ENCODE measurements at places on chromosomes 2 and 18.

DNA sequence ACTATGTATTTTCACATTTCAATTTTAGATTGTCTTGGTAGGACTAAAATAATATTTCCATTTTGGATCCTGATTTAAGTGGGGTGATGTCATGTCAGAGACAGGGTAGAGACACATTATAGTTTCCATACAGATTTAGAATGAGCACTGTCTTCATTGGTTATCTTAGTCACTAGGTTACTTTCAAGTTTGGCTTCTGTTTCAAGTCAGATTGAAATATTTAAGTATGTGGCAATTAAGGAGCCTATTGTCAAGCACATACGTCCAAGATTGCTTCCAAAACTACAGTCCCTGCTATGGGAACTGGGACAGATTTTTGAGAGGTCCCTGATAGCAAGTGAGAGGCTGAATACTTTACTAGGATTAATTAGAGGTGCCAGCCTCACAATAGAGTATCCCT lies 89.2 kb upstream of the FAM117B start:
- peak; percentile 39 for DNase-seq

DNA sequence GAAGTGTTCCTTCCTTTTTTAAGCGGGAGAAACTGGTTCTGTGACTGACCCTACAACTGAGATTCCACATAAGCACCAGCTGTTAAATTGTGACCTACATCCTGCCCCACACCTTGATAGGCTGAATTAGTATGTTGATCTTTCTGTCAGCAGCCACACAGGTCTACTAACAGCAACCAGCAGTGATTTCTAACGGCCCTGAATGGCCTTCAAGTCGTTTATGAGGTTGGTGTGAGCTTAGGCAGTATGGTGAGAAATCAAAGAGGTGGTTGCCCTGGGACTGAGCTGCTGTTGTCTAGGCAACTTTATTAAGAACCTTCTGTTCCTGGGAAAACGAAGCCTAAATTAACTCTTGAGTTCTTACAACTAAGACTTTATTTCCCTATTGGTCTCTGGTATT lies 197.2 kb upstream of the FSHR start:
- no peak for DNase-seq

DNA sequence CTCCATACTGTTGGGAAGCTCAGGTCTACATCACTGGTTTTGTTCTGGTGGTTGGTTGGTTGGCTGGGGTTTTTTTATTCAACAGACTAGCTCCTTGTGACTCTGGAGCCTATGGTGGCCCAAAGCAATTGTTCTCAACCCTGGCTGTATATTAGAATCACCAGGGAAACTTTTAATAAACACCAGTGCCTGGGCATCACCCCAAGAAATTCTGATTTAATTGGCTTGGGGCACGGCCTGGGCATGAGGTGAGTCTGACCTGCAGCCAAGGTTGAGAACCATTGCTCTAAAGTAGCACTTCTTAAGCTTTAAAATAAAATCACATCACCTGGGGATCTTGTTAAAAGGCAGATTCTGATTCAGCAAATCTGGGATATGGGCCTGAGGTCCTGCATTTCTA lies 184.1 kb downstream of the C1D start:
- DNase-seq: no peak

- no peak for DNase-seq
Measured at GRCh38 chr2:12732651-12733050, 15.9 kb downstream of the TRIB2 start.

DNA sequence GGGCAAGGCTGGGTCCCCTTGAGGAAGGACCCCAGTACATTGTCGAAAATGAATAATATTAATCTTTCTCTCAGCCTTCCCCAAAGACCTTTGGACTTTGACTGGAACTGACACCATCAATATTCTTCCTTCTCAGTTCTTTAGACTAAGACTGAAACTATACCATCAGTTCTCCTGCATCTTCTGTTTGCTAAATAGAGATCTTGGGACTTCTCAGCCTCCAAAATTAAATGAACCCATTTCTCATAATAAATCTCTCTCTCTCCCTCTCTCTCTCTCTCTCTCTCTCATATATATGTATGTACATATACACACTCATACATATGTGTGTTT lies 39.7 kb upstream of the VRK2 start:
- DNase-seq: no peak

DNA sequence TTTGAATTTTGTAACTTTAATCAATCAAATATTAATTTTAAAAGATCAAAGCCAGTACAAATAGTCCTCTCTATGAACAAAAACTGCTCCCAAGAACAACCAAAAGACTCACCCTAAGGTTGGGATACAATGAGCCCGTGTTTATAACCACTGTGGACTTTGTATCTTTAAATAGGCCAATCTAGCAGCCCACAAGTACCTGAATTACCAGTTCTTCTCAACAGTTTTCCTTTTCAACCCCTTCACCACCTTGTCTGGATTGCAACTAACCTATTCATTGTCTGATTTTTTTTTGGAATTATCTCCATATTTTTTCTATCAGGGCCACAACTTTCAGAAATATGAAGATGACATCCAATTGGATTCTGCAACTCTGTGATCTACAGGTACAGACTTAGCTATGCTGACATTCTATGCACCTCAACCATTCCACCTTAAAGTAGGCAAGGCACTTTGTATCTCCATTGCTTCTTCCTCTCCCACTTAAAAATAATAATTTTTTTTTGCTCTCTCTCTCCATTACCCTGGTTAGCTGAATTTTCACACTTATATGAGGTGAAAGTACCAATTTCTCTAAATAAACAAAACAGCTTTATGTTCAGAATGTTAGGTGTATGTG lies 81.9 kb upstream of the MAPRE2 start:
- no peak for DNase-seq

GRCh38 chr2:85926931-85927661 lies 38.3 kb upstream of the ST3GAL5 start:
- DNase-seq: peak; percentile 67

GRCh38 chr2:132680544-132680943 lies 10.5 kb upstream of the LYPD1 start:
- no peak for DNase-seq

GRCh38 chr18:27411013-27411412 lies 225.9 kb upstream of the CHST9 start:
- DNase-seq: no peak

DNA sequence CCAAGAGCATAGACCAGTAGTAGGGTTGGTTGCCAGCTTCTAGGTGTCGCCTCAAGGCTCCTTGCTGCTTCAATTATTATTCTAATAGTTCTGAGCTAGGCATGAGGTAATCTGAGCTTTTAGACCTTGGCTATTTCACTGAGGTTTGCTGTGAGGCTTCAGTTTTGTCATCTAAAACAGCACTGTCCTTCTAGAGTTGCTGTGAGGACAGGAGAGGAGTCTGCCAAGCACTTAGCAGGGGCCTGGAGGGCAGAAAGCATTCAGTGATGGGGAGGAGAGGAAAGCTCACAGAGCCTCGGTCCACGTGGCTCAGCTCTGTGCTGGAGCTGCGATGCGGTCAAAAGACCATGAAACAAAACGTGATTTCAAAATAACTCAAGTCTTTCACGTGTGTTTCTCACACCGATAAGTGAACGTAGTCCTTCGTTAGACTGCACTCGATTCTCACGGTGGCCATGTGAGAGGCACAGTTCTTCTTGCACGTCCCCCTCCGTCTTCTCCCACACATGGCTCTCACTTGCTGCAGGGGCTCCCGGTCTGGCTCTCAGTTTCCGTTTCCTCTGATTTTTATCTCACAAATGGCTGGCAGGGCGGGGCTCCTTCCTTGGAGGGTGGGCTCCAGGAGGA lies 113.7 kb downstream of the B3GNT2 start:
- DNase-seq: no peak

- DNase-seq: no peak
Measured at GRCh38 chr2:74314107-74314506, 29.1 kb downstream of the SLC4A5 start.

DNA sequence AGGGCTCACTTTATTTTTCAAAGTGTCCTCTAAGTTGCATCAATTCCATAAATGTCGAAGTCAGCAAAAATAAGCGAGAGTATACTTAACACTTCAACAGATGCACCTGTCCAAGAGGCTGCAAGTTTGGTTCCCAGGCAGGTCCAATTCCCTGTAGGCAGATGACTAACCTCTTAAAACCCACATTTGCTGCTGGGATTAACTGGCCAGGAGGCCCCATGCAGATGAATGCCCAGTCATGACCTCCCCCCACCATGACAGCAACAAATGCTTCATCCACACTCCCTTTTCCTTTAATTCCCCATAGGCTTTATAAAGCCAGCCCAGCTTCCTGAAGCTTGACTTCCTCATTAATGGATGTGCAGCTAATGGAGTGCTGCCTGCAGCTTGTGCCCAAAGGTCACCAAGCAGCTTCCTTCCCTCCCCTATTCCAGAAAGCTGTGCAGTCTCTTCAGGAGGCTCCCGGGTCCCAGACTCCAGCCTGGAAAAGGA lies 35.7 kb downstream of the REEP1 start:
- DNase-seq: no peak

DNA sequence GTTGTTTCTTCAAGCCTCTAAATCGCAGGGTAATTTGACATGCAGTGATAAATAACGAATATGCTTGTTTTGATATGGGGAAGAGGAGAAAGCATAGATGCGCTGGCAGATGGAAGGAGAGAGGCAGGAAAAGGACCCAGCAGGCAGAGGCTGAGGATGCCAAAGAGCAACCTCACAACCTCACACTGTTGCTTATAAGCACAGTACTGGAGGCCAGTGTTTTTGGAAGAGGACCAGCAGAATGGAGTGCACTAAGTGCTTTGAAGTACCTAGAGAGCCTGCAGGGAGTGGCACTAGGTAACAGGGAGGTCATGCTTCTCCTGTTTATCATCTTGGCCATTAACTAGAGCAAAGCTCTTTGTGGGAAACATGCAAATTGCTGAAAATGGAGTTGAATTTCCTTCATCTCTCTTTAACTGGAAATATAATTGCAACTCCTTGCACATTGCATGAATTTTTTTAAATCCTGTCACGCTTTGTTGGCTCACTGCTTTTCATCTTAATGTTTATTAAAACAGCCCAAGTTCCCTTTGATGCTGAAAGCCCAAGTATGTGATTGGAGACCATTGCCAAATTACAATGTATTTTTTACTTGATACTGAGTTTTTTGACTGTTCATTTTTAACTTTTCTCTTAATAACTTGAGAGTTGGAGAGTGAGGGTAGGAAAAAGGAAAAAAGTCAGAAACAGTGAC lies 236.4 kb downstream of the LRRTM1 start:
- no peak for DNase-seq

DNA sequence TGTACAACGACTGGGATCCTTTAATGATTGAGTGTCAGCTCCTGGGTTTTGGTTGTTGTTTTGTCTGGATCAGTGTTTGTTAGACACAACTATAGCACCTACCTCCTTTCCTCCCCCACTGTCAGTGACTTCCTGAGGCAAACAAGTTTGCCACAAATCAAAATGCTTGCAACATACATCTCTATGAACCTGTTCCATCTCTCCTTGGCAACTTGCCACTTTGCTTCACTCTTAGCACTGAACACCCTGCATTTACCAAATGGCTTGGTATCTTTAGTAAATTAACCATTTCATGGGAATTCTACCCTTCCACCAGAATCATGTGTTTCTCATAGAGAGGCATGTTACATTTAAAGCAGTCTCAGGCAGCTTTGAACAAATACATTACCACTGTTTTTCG lies 301.1 kb upstream of the TANK start:
- no peak for DNase-seq

DNA sequence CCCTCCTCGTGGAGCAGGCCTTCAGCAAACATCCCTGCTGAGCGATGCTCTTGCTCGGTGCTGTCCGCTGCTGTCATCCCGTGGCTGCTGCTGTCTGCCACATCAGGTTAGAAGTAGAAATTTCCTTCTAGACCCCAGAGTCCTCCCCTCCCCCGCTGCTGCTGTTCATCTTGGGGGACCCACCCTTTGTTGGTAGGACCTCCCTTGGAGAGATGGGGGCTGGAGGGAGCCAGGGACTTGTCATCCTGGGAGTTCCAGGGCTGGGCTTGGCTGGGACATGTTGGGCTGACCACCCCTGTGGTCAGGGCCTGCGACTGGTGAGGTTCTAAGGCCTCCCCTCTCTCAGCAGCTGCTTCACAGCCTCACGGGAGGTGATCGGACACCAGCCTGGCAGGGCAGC lies 122.4 kb downstream of the PRKCE start:
- no peak for DNase-seq

DNA sequence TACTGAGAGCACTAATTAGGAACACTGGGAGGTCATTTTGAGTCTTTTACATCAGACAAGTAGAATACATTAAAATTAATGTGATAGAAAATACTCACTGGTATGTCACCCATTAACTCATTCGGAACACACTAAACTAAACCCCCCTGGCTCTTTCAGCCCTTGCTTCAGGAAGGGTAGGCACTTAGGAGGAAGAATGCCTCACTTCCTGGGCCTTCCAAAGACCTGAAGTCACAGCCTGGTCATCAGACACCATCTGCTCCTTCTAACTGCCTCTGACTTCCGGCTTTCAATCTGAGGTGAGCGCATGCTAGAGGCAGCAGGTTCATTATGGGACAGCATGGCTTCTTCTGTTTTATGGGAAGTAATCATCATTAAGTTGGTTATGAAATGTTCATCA lies 451.4 kb downstream of the PID1 start:
- DNase-seq: no peak

DNA sequence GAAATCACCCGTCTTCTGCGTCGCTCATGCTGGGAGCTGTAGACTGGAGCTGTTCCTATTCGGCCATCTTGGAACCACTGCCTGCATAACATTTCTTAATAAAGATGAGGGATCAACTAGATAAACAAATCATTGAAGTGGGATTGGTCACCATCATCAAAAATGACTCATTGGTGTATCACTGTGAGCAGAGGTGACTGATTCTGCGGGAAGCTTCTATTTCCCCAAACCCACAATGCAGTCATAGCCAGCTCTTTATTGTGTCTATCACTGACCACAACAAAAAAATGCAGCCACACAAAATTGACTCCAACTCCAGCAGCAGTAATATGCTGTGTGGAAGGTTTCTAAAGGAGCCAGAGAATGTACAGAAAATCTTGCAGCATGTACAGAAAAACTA lies 630.7 kb upstream of the HS6ST1 start:
- no peak for DNase-seq

GRCh38 chr2:1069847-1070246 lies 119.2 kb downstream of the SNTG2 start:
- DNase-seq: no peak

- no peak for DNase-seq
Measured at GRCh38 chr2:20487392-20488174, 40.7 kb downstream of the RHOB start.

DNA sequence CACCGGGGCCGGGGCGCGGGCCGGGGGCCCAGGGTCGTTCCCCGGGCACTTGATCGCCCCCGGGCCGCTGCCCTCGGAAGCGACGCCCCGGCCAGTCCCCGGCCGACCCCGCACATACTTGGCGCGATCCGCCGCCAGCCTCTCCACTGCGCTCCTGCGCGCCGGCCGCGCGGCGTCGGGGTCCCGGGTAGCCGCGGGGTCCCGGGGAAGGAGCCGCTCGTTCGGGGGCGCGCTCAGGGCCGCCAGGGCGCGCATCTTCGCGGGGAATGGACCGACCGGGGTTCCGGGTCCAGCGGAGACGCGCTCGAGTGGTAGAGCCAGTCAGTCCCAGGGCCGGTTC lies 204 bp downstream of the FAM110C start:
- no peak for DNase-seq

All from osteoblast (primary cell).